Posterior cingulate gyrus (tissue), 11 donors: ENCODE measurements at places on chromosomes 16 and 17.

DNA sequence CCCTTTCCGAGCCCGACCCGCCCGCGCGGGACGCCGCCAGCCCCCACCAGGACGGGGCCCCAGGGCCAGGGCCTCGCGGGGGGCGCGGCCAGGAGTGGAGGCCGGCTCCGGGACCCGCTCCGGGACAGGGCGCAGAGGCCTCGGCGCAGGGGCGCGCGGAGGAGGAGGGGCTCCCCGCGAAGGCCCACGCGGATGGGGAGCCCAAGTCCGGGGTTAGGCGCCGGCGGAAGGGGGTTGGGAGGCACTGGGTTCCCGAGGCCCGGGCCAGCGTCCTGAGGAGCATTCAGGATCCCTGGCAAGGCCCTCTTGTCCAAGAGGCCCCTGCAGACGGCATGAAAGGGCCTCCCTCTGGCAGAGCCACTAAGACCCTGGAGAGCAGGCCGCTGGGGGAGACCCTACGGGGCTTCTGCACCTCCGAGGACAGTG, 57.8 kb upstream of the CIBAR2 start:
- DNase-seq, result peak; percentile 57

DNA sequence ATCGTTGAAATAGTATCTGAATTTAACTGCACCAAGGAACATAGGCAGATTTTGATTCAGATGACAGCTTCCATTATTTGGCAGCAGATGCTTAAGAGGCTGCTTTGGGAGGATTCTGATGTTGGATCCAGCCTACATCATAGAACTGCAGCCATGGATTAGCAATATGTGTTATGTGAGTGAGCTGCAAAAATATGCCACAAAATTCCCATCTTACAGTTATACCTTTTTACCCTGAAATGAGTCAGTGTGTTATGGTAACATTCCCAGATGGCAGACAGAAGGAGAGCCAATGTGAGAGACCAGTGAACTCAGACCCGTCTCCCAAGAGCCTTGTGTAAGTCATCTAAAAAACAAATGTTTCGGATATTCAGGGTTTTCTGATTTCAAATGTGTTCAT, 206.1 kb downstream of the CDH13 start:
- DNase-seq, result no peak

DNA sequence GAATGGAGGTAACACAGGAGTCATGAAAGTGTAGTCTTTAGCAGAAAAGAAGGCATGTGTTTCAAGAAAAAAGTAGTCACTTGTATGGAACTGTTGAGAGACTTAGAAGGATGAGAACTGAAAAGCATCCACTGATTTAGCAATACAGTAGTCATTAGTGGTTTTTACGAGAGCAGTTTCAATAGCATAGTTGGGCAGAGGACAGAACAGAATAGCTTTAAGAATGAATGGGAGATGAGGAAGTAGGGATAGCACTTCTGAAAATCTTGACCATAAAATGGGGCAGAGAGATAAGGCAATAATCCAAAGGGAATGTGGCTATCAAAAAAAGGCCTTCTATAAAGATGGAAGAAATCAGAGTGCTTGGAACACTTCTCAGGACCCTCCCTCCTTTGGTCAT, 64.8 kb upstream of the C17orf78 start:
- no peak for DNase-seq

GRCh38 chr17:46813920-46814319, 4.6 kb downstream of the WNT3 start:
- DNase-seq, result no peak

GRCh38 chr16:23424292-23424958, 28.6 kb downstream of the COG7 start:
- DNase-seq, result no peak

GRCh38 chr16:64952177-64952576, 169.7 kb downstream of the CDH11 start:
- DNase-seq, result no peak

GRCh38 chr17:48037838-48038323, 284 bp upstream of the COPZ2 start:
- no peak for DNase-seq

DNA sequence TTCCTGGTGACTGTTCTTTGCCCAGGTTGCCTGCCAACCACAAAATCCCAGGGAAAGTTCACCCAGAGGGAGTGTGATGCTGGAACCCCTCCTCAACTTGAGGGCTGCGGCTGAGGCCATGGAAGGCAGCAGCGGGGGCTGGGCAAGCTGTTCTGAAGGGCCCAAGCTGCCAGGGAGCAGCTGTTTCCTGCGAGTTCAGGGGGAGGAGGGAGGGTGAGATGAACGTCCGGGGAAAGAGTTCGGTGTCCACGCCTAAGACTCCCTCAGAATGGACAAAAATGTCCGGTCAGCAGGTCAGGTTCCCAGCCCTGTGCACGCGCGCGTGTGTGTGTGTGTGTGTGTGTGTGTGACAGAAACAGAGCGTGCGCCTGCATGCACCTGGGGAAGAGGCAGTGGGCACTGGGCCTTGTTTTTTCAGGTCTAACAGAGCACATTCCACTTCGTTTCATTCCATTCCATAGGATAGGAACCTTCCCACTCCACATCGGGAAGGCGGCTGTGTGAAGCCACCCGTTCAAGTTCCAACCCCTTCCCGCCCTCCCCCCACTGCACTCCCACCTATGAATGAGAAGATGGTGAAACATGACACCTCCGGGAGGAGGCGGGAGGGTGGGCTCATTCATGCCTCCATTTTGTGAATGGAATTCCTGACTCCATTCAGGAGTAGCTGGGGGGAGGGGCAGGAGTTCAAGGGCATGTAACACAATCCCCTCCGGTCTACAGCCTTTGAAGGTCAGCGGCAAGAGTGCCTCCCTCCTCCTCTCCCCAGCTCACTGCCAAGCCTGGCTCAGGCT, 15.7 kb downstream of the ETV4 start:
- DNase-seq, result no peak

GRCh38 chr16:26365161-26365940, 673.6 kb downstream of the HS3ST4 start:
- no peak for DNase-seq
